ENCODE measurements at places on chromosomes 3 and 15.

- DNase-seq, result no peak
Measured at GRCh38 chr3:117346901-117347300, 637.3 kb downstream of the TUSC7 start.

DNA sequence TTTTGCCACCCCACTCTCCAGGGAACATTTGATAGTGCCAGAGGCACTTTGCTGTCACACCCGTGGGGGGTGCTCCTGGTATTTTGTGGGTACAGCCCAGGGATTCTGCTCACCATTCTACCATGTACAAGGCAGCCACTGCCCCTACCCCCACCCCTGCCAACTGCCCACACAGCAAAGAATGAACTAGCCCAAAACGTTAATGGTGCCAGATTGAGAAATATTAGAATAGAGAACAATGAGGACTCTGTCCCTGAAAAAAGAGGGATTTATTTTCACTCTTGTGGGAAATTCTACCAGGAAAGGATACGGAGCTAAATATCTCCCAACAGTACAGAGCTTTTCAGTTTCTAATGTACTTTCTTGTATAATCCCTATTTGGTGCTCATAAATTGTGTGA is 154.5 kb upstream of the SUCLG2 start:
- no peak for DNase-seq

GRCh38 chr15:22838292-22839042 is at the start of gene NIPA2:
Gene NIPA2 (plus strand): TSS chr15:22838666. CDS start chr15:22851732, 13,066 bp downstream.
- peak; percentile 99 for DNase-seq

DNA sequence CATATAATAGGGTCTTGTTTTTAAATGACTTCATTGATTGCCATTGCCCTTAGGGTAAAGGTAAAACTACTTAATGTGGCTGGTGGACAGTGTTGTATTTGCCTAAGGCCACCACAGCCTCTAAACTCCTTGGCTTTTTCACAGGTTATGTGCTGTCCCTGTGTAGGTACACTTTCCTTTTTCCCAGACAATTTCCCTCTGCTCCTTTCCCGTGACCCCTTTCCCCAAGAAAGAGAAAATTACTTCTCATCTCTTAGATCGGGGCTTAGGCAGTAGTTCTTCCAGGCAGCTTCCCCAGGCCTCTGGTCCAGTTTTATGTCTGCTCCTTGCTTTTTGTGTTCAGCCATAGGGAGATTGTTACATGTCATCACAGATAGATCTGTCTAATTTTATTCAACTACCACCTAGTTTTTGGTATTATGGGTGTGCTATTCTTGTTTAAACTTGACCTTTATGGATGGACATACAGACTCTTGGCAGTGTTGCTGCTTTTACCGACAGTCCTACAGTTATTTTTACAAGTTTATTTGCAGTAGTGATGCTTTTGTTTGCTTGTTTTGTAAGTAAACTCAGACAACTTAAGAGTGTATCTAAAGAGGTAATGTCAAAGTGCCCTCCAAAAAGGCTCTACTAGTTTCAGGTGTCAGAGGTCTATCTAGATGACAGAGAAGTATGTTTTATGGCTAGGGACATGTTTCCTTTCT is 20.5 kb upstream of the SCAANT1 start:
- DNase-seq, result no peak

GRCh38 chr3:17986348-17986816 is 244.0 kb upstream of the TBC1D5 start:
- no peak for DNase-seq

DNA sequence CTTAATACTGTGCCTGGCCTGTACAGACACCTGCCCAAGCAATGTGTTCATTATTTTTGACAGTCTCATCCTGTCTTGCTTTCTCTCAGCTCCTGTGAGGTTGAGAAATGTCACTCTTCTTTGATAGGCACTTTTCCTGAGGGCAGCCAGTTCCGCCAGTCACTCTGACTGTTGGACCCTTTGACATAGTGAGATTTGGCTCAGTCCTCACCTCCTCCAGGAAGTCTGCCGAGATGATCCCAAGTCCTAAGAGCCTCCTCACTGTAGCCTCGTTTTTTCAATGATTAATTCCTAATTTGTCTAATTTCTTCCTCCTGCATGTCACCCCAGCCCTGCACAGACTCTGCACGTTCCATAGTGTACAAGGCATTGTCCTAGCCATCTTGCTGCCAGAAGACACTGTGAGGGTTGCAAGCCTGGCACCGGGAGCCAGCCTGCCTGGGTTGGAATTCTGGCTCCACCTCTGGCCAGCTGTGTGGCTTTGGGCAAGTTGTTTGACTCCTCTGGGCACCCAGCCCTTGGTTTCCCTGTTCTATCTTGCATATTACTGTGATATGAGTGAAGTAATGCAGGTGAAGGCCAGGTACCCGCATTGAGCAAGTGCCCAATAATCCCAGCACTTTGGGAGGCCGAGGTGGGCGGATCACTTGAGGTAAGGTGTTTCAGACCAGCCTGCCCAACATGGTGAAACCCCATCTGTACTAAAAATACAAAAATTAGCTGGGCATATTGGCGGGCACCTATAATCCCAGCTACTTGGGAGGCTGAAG is 24.3 kb downstream of the RPLP1 start:
- DNase-seq, result no peak

DNA sequence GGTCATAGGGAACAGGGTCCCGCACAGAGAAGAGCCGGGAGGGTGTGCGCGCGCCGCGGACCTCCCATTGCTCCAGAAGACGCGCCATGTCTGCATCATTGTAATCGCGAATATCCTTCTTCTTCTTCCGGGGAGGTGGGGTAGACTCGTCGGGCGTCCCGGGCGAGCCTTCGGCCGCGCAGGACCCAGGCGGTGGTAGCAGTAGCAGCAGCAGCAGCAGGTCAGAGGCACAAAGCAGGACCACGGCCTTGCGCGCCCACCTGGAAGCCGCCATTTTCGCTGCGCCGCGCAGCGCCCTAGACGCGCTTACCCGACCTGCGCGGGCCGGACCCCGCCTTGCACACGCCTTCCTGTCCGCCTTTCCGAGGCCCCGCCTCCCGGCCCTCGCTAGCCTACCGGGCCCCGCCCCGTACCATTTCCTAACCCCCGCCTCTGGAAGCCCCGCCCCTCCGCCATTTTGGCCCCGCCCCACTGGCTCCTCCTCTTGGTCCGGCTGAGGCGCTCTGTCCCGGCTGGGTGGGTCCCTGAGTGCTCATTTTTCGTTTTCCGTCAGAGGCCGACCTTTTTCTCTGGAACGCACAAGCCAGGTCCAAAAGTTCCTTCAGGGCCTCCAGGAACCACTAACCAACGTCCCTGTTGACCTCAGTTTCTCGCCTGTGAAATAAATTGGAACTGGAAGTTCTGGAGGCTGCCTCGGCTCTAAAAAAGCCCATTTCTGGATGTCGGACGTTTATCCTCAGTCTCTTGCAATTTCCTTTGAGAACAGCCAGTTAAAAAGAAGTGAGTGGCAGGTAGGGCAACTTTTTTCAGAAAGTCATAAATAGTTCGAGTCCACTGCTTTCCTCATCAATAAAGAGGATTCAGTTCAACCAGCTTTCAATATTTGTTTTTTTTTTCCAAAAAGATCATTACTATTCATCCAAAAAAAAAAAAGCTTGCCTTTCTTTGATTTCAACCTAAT is at the start of gene MESD:
MESD (minus strand) TSS at position 302 of the 961 bp plus-strand sequence; CDS start at position 274, 28 bp downstream.
- DNase-seq, result peak; percentile 99
